ENCODE measurements at places on chromosomes 7 and 10.

GRCh38 chr7:143988976-143989745 is 11.0 kb upstream of the OR6B1 start:
- DNase-seq = no peak

GRCh38 chr7:117084286-117084685 is 131.0 kb downstream of the ST7 start:
- DNase-seq = no peak

- no peak for DNase-seq
Measured at GRCh38 chr10:91210014-91210413, 10.4 kb upstream of the PCGF5 start.

DNA sequence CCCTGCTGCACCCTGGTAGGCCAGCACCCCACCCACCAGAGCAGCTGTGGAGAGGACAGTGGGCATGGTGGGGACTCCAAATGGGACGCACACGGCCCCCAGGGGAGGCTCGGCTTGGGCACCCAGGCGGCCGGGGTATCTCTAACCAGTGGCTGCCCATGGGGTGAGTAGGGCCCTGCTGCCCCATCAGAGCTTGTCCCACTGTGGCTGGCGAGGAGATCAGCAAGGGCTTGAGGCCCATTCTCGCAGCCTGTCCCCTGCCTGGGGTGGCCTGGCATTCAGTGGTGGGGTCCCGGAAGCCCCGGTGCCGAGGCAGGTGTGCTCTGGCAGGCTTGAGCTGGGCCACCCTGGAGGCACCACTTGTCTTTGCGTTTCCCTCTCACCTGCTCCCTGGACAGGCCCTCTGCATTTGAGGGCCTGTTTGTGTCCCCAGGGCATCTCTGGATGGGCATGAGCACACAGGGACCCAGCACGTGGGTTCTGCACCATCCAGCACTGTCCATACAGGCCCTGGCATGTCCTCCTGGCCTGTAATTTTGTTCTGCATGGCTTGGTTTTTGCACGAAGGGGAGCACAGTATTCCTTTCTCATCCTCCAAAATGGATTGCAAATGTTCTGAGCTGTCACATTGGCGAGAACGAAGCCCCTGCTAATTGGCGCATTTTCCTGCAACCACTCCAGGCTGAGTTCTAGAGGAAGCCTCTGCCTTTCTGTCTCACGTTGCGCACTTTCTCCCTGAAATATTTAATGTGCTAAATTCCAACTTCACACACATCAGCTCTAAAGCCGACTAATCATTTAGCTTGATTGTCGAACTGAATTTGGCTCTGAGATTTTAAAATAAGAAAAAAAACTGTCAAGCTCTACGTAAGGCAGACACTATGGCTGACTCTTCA is 27.2 kb downstream of the PWWP2B start:
- DNase-seq = no peak

DNA sequence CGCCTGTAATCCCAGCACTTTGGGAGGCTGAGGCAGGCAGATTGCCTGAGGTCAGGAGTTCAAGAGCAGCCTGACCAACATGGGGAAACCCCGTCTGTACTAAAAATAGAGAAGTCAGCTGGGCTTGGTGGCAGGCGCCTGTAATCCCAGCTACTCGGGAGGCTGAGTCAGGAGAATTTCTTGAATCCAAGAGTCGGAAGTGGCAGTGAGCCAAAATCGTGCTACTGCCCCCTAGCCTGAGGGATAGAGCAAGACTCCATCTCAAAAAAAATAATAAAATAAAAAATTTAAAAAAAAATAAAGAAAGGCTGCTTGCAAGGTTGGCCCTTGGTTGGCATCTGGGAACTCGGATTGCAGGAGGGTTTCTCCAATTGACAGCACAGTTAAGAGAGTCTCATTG is 221.6 kb downstream of the DGKI start:
- no peak for DNase-seq

DNA sequence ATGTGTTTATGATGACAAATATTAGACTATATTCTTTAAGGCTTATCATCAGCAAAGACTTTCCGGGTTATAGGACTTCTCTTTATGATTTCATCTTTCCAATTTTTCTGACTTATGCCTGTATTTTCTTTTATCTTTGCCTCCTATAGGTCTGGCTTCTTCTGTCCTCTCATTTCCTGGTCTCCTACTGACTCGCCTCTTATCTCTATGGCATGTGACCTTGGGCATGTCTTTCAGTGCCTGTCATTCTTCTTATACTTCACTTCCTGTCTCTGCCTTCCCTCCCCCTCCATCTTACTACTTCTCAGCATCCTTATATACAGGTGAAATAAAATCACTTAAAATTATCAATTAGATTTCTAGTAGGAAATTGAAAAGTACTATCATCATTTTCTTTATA is 42.2 kb downstream of the PCDH15 start:
- DNase-seq = no peak

DNA sequence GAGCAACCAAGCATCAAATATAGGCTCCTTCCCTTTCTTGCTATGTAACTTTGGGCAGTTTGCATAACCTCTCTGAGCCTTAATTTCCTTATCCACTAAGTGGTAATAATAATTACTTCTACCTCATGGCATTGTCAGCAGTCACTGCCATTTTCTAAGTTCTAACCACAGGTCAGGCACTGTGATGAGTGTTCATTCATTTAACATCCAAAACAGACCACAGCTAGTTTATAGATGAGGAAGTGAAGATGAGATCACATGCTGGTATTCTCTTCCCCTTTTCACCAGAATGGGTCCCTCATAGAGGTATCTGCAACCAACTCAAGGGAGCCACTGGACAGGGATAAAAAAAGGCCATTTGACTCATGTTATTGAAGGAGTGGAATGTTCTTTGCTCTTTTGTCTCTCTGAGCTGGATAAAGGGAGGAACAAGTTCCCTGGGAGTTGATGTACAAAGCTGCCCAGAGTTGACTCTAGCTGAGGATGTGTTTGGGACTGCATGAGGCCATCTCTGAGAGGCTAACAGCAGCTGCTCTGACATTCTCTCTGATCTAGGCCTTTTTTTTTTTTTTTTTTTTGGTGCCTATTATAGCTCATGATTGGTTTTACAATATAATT is 65.0 kb downstream of the DNAJC12 start:
- no peak for DNase-seq

DNA sequence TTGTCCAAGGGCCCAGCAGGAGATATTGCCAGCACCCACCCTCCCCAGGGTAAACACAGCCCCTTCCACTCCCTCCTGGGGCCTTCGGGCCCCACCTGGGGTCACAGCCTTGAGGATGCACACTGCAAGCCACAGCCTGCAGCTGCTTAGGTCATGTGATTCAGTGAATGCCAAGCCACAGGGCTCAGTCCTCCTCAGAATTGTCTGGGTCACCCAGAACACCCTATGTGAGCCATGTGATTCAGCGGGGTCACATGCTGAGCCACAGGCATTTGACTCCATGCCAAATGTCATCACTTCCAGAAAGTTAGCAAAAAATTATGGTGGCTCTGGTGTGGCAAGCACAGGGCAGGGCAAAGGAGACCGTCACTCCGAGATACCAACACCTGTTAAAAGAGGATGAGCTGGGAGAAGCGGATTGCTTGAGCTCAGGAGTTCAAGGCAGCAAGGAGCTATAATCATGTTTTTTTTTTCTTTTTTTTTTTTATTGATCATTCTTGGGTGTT is 17.2 kb upstream of the PSAP start:
- DNase-seq = no peak

DNA sequence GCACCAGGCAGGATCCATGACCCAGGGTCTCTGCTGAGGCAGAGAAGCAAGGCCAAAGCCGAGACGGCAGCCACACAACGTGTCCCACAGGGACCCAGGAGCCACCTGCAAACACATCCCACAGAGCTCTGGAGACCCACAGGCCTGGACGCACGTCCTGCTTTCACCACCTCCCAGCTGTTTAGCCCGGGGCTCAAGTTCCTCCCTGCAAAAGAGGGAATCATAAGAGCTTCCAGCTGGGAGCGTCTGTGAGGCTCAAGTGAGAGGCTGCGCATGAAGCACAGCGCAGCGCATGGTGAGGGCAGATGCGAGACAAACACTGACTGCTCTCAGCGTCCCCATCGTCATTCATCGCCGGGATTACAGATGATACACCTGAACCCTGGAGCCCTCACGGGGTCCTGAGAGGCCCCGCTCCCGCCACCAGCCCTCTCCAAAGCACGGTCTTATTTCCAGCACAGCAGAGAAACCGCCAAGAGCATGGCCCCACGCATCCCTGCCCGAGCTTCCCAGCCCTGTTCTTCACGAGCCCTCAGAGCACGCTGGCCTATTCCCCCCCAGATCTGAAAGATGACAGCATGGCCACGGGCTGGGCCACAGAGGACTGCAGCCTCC is 88.7 kb downstream of the MAD1L1 start:
- no peak for DNase-seq

DNA sequence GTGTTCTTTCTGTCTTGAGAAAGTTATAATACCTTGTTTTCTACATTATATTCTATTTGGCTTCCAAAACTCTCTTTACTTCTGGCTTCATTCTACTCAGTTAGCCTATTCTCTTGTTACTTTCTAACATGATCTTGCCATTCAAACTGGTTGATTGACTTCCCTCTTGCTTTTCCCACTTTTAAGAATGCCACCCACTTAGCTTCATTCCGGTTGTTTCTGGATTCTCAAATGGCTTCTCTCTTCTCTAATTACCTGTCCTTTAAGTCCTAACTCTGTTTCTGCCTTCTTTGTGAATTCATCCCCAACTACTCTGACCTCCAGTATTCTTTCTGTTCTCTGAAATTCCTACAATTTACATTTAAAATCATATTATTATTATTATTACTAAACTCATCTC is 52.0 kb downstream of the ANKIB1 start:
- no peak for DNase-seq

DNA sequence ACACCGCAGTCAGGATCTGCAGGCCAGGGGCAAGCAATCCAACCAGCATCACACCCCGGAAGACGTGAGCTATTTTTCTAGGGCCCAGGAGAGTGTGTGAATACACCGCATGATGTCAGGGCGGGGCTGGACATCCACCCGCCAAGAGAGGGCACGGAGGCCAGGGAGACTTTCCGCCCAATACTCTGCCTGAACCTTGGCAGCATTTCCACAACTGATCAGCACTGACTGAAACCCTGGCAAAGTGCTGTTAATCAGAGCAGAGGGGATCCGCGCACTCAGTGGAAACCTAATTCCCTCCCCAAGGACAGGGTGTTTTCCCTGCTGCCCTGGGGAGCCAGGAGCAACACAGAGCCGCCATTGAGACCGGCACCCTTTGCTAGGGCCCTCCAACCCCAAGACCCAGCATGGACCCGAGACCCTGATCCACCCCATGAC is 8.2 kb downstream of the MAD1L1 start:
- no peak for DNase-seq

GRCh38 chr7:90766814-90767564 is 170.9 kb downstream of the CDK14 start:
- DNase-seq = peak; percentile 48

DNA sequence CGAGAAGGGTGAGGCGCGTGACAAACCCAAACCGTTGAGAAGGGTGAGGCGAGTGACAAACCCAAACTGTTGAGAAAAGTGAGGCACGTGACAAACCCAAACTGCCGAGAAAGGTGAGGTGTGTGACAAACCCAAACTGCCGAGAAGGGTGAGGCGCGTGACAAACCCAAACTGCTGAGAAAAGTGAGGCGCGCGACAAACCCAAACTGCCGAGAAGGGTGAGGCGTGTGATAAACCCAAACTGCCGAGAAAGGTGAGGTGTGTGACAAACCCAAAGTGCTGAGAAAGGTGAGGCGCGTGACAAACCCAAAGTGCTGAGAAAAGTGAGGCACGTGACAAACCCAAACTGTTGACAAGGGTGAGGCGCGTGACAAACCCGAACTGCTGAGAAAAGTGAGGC is 25.0 kb downstream of the ESYT2 start:
- DNase-seq = no peak

DNA sequence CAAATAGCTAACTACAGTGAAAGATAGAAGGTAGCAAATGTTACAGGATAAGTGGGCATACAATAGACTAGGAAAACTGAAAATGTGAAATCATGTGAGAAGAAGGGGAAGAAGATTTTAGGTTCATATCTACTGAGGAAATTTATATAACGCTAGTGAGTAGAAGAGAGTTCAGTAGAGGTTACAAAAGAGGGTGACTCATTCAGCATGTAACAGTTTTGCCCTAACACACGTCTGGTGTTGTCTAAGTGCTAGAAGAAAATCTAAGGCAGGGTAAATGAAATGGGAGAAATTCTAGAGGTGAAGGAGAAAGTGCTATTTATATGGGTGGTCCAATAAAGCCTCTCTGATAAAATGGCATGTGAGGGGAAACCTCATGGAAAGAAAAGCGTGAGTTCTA is 731.4 kb upstream of the POT1 start:
- DNase-seq = no peak

DNA sequence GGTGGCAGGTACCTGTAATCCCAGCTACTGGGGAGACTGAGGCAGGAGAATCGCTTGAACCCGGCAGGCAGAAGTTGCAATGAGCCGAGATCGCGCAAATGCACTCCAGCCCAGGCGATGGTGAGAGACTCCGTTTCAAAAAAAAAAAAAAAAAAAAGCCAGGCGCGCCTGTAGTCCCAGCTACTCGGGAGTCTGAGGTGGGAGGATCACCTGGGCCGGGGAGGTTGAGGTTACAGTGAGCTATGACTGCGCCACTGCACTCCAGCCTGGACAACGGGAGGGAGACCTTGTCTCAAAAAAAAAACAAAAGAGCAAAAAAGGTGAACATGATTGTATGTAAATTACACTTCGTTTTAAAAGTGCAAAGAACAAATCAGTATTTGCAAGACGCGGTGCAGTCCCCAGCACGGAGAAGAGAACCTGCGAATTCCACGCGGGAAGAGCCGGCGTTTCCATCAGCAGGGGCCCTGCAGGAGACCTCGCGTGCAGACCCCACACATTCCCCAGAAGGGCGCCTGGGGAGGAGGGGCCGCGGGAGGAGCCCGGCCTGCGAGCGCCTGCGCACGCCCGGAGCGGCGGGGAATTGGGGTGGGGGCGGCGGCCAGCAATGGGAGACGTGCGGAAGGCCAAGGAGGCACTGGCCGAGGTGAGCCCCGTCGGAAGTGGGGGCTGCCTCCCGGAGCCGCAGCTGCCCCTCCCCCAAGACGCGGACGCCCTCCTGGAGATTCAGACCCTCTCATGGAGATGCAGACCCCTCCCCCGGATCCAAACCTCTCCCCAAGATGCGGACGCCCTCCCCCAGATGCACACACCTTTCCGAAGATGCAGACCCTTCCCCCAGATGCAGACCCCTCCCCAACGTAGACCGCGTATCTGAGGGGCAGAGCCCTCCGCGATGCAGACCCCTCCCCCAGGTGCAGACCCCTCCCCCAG is 16.7 kb upstream of the SUN1 start:
- peak; percentile 73 for DNase-seq

GRCh38 chr10:69323622-69324021 is 45.3 kb downstream of the HK1 start:
- no peak for DNase-seq

Measured in right forelimb (tissue), 1 donor.